ENCODE measurements at places on chromosomes 5 and 9.

DNA sequence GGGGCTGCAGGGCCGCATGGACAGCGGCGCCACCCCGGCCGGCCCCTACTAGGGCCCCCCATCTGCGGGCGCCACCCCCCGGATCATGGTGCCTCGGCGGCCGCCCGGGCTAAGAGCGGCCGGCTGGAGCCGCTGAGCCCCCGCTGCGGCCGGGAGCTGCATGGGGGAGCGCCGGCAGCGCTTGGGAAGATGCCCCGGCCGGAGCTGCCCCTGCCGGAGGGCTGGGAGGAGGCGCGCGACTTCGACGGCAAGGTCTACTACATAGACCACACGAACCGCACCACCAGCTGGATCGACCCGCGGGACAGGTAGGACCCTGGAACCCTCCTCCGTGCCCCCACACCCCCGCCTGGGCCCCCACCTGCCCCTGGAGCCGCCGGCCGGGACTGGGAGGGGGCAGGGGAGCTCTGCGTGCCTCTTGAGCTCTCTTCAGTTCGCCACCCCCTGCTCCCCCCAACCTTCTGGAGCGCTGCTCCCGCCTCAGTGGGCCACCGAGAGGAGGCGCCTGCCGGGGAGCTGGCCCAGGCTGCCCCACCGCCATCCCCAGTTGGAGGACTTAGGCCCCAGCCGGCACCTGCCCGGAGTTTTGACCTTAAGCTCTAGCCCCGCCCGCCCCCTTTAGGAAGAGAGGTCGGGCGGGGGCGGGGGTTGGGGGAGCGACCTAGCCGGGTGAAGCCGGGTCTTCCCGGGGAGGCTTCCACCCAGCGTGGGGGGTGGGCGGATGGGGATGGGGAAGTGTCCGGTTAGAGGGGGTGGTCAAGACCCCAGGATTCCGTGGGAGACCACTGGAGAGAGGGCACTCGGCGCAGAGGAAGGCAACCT, 730 bp downstream of the WWC1 start:
- DNase-seq = no peak

GRCh38 chr5:66130493-66130892, 13.6 kb upstream of the SREK1 start:
- DNase-seq = no peak

- DNase-seq = peak; percentile 69
Measured at GRCh38 chr9:94801234-94801633, 74.7 kb downstream of the AOPEP start.

DNA sequence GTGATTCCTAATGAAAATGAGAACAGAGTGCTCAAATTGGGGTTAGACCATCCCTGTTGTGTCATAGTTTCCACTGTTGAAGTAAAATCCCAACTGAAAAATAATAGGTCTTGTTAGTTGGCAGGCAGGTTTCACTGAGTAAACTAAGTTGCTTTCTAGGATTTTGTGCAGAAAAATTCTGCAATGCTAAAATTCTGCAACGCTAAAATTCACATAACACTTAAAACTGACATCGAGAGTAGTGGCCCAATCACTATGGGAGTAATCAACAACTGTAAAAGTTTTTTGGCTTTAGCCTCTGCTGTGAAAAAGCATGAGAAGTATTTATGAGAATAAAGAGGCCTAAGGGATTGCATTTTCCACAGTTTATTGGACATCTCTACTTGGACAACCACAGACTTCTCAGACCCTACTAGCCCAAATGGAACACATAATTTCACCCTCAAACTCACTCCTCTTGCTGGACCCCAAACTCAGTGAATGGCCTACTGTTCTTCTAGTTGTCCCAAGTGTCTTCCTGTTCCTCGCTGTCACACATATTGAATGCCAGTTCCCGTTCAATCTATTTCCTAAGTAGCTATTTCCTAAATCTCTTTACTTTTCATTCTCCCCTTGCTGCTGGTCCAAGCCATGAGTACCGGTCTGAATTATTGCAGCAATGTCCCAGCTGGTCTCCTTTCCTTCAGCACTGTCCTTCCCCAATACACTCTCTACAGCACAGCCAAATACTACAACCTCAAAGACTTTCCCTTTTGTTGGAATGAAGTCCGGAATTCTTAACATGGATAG, 355.4 kb downstream of the PDE4D start:
- DNase-seq = no peak

DNA sequence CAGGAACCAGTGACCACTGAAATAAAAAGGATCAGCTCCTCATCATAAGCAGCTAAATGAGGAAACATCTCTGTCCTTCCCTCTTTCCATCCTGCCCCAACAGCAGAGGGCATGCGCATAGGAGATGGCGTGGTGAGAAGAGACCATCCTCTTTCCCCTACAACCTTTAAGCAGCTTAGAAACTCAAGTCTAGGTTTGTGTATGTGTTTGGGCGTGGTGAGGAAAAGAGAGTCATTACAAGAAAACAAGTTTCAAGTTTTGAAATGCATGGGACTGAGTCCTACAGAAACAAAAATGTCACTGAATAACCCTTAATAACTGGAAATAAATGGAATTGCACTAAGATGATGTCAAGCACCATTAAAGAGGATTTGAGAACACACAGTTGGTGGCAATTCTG, 96.4 kb upstream of the IL12B start:
- DNase-seq = no peak

GRCh38 chr5:37248421-37248969, 681 bp downstream of the CPLANE1 start:
- DNase-seq = no peak

DNA sequence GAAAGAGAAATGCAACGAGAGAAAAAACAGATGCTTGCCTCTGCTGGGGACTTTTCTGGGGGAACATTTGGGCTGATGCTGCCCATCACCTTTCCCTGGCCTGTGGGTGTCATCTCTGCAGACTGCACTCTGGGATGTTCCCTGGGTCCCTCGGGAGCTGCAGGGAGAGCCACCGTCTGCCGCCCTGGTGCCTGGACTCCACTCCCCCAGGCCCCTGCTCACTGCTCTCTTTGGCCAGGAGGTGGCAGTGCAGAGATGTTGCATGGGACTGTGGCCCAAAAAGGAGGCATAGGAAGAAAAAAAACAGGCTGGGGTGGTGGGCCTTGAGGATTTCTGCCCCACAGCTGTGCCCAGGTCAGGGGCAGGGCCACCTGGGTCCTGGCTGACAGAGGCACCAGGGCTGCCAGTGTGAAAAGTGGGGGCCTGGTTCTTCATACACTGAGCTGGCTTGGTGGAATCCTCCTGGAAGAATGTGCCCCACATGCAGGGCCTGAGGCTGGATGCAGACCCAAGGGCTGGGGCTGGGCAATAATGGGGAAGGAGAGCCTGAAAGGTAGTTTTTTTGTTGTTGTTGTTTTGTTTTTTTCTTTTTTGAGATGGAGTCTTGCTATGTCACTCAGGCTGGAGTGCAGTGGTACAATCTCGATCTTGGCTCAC, 353.6 kb downstream of the SLIT3 start:
- no peak for DNase-seq

- no peak for DNase-seq
Measured at GRCh38 chr5:14439087-14439871, 142.3 kb upstream of the OTULINL start.

GRCh38 chr5:142587354-142587965, 98.4 kb downstream of the FGF1 start:
- no peak for DNase-seq

- DNase-seq = no peak
Measured at GRCh38 chr5:68245319-68245718, 29.8 kb downstream of the PIK3R1 start.

DNA sequence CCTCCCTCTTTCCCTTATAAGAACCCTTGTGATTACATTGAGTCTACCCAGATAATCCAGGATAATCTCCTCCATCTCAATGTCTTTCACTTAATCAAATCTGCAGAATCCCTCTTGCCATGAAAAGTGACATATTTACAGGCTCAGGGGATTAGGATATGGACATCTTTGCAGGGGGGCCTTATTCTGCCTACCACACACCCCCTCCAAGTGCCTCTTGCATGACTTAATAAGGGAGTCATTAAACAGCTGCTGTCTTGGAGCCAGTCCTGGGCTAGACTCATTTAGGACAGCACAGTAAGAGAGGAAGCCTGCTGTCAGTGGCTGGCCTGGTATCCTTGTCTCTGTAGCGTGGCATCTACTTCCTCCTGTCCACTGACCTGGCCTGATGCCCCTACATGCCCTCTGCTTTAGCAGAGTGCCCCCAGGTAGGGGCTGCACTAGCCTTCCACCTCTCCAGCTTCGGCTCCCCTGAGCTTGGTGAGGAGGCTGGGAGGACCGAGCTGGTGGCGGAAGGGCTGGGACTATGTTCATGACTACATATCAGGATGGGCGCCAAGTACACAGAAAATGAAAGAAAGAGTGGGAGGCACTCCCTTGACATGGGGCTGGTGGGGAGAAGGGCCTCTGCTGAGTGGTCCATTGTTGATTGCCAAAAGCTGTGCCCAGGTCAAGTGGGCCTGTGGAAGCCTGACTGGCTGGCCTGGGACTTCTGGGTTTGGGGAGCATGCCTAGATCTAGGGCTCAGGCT, 17.2 kb downstream of the ENHO start:
- DNase-seq = no peak

DNA sequence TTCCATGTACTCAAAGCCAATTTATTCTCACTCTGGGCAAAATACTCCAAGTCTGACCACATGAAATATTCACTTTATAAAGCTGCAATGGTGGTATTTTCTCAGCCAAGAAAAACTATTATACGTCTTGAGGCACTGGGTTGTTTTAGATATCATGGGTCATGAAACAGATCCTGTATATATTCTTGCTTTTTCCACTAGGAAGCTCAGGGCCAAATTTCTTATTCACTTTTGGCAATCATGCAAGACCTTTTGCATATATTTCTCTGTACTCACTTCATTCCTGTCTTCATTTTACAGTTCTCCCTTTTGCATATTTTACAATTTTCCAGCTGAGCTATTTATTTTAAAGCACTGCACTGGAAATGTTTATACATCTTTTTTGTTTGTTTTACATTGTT, 49.8 kb downstream of the GABBR2 start:
- peak; percentile 15 for DNase-seq

DNA sequence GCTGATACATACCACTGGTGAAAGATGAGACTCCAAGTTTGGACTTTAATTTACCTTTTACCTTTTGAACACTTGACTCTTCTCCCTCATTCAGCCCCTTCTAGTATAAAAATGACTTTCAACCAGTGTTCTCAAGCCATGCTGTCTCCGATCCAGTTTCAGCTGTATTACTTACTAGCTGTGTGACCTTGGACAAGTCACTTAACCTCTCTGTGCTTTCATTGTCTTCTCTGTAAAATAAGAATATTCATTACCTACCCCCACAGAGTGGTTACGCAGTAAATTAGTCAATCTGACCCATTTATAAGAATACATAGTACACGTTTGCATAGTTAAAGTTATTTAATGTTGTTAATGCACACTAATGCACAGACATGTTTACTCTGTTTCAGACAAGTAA, 12.6 kb upstream of the CEMIP2 start:
- DNase-seq = no peak

- no peak for DNase-seq
Measured at GRCh38 chr5:148437249-148437648, 53.5 kb downstream of the FBXO38 start.

DNA sequence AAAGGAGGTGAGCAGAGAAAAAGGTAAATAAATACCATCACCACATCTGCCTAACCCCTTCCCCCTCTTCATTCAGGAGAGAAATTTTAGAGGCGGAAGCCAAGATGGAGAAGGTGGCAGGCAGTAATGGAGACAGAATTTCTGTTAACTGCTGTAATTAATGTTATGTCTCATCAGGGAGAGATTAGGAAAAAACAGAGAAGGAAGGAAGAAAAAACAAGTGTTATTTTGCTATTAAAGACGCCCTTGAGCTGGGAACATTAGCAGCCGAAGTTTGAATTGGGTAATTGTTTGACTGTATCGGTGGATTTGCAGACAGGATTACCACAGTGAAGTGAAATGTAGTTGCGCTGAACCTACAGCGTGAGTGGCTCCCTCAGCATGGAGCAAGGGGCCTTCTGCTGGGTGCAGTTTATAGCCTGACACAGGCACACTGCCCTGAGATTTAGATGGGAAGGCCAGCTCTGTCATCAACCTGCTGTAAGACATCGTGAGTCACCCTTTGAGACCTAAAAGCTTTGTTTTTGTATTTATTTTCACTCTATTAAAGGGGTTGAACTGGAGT, 136.3 kb downstream of the ASTN2 start:
- DNase-seq = no peak

DNA sequence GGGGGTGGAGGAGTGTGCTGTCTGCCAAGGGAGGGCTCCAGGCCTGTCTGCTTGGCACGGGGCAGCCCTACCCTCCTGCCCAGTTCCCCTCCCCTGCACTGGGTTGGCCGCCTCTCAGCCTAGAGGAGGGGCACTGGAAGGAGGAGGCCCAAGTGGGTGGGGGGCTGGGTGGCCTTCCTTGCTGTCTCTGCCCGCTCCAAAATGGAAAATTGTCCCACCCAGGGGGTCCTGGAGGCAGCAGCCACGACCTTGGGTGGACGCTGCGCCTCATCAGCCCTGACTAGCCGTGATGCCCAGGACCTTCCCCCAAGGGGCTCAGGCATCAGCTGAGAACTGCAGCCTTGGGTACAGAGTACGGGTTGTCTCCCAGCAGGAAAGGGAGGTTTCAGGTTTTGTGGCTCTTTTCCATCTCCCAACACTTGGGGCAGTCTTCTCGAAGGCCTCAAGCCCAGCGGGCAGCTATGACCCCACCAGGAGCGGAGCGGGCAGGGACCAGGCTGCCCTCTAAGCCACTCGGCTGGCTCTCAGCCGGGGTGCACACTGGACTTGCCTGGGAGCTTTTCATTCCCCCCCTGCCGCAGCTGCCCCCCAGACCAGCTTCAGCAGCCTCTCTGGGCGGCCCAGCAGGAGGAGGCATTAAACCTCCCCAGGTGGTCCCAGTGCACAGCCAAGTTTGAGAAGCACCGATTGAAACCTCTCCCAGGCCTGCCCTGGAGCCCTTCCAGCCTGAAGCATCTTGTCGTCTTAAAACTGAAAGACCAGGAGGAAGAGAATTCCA, 20.6 kb downstream of the NTNG2 start:
- DNase-seq = no peak

DNA sequence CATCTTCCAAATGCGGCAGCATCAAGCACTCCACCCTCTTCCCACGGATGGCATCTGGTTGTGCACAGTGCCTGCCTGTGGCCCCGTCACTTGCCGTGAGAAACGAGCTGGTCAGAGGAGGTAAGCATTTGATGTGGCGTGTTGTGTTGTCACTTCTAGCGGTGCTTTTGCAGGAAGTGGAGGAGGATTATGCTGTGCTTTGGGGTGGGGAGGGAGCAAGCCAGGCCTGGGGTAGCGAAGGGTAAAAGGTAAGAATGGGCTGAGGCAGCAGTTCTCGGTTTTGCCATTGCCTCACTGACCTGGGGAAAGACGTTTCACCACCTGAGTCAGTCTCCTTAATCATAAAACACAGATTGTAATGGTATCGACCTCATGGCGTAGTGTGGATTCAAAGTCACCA, 2.3 kb upstream of the POMT1 start:
- no peak for DNase-seq

- DNase-seq = no peak
Measured at GRCh38 chr5:133751421-133751820, 139.1 kb upstream of the FSTL4 start.

GRCh38 chr5:139396691-139397090, 1.8 kb upstream of the PROB1 start:
- no peak for DNase-seq

DNA sequence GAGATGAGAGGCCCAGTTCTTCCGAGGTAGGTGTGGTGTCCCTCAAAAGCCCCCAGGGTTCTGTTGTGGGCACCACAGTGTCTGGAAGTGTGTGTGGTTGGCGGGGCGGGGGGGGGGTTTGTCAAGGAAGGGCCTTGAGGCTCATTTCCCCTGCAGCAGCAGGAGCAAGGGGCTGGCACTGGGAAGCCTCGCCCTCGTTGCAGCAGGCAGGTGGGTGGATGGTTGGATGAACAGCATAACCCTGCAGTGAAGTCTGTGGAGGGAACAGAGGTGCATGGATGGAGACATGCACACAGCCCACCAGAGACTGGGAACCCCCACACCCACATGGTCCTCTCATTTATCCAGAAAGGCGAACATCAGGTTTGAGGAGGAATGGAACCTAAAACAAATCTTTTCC, 2.0 kb upstream of the SPATA31E1 start:
- DNase-seq = no peak
